ENCODE measurements at places on chromosomes 7 and 10.

DNA sequence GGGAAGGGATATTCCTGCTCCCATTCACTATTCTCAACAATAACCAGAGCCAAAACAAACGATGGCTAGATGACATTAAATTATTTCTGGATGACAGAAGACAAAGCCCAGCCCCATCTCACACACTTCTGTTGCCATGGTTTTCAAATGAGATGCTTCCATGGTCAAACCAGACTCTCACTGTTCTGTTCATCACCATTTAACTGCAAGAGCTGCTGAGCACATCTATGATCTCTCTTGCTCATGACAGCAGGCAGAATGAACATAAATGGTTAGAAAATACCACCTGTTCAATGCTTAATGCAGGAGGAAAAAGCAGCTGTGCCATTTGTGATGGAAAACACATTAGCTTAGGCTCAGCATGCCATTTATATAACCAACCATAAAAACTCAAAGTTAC lies 758.6 kb upstream of the ZWINT start:
- DNase-seq: no peak

- no peak for DNase-seq
Observed at GRCh38 chr10:88071879-88072278, 208.5 kb downstream of the PTEN start.

GRCh38 chr7:127683776-127684681 lies 32.0 kb downstream of the SND1 start:
- DNase-seq: no peak

- DNase-seq: no peak
Observed at GRCh38 chr7:34451923-34452322, 206.1 kb upstream of the NPSR1 start.

DNA sequence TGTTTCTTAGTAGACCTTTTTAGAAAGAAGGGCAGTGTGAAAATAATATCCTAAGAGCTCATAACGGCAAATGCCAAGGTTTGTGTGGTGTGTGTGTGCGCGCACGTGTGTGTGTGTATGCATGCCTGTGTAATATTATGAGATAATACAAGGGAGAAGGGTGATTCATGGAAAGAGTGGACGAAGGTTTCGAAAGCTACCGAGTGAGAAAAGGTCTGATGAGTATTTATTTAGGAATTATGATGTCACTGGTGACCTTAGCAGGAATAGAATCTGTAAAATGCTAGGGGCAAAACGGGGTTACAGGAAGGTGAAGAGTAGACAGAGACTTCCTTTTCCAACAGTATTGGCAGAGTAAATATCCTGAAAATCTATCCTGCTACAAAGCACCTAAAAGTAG lies 107.3 kb downstream of the AHR start:
- DNase-seq: no peak

DNA sequence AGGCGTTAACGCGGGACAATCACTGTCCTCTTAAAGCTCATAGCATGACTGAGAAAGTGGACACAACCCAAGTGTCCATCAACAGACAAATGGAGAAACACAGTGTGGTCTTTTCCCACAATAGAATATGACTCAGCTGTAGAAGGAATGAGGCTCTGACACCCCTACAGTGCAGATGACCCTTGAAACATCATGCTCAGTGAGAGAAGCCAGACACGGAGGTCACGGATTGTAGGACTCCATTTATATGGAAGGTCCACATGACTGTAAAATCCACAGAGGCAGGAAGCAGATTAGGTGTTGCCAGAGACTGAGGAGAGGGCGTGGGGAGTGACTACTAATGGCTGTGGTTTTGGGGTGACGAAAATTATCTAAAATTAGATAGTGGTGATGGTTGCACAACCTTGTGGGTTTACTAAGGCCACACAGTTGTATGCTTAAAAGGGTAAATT lies 6.1 kb upstream of the NCAPG2 start:
- DNase-seq: peak; percentile 7
